ENCODE measurements at places on chromosomes 13 and 19.

DNA sequence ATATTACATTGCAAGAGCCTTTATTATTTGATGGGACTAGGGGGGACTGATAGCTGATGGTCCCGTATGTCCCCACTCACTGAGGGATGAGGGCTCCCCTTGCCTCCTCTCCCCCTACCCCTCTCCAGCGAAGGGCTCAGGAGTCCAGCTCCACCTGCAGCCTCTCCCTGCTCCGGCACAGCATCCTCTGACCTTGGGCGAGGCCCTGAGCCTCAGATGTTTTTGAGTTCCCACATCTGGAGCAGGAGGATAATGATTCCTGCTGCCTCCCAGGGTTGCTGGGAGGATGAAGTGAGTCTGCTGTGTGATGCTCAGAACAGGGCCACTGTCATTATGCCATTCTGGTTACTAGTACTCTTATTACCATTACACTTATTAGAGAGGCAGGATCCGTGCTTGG lies 15.0 kb downstream of the PAK4 start:
- no peak for DNase-seq

DNA sequence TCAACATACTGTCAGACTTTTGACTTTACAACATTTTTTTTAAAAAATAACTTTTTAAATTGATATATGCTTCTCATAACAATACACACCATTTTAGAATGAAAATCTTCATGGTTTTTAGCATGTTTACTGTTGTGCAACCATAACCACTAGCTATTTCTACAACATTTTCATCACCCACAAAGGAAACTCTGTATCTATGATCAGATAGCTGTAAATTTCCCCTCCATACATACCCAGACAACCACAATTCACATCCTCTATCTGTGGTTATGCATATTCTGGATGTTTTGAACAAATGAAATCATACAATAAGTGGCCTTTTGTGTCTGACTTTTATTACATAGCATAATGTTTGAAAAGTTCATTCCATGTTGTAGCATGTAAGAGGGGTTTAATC lies 1666.0 kb downstream of the EFNB2 start:
- DNase-seq: no peak

- DNase-seq: no peak
Measured at GRCh38 chr13:62294244-62294643, 878.6 kb upstream of the PCDH20 start.

DNA sequence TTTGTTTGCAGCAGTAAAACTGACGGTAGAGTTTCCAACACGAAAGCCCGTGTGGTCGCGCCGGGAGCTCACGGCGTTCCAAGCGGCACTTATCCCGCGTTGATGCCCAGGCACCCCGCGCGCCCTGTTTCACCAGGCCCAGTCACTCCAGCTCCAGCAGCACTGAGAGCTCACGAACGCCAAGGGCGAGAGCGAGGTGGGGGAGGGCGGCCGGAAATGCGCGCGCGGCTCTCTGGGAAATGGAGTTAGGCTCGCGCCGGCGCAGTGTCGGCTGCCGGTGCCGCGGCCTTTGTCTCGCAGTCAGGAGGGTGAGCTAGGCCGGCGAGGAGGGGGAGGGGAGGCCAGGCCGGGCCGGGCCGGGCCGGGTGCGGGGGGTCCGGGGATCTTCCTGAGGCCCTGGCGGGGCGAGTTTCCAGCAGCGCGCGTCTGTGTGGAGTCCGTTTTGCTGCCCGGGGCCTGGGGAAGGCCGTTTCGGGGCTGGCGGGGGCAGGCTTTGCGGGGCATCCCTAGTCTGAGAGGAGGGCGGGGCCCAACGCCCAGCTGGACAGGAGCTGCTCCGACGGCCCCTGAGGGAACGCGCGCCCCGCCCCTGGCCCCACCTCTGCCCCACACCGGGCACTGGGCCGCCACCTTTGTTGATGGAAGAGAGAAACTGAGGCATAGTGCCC lies at the start of gene ZNF135:
TSS of gene ZNF135 (plus strand) at position 280 of the 668 bp plus-strand sequence. CDS start 721 bp downstream, outside the sequence.
- DNase-seq: peak; percentile 73

- DNase-seq: no peak
Measured at GRCh38 chr19:38679839-38680238, 32.4 kb downstream of the ACTN4 start.

GRCh38 chr13:42075517-42075916 lies 27.1 kb downstream of the DGKH start:
- no peak for DNase-seq

DNA sequence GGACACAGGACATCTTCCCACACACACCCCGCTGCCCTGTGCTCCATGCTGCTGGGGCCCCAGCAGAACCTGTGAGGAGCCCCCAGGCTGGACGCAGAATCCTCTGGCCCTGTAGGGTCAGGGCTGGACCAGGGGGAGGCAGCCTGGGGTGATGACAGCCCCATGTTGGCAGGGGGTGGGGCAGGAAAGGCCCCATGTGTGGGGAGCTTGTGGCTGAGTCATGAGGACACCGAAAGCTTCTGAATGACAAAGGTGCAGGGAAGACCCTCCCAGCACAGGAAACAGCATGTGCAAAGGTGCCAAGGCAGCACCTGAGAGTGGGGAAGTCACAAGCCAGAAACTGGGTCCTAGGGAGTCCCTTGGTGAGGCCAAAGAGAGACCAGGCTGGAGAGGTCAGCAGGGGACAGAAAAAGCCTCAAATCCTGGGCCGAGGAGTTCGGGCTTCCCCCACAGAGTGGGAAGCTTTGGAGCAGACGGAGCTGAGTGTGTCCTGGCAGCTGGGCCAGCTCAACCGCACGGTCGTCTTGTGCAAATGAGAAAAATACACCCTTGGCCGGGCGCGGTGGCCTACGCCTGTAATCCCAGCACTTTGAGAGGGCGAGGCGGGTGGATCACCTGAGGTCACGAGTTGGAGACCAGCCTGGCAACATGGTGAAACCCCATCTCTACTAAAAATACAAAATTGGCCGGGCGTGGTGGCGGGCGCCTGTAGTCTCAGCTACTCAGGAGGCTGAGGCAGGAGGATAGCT lies 17.5 kb downstream of the ATP8B3 start:
- no peak for DNase-seq

GRCh38 chr13:64817691-64818090 lies 2412.4 kb downstream of the PCDH9 start:
- no peak for DNase-seq

- DNase-seq: no peak
Measured at GRCh38 chr13:57933606-57934005, 302.1 kb downstream of the PCDH17 start.

DNA sequence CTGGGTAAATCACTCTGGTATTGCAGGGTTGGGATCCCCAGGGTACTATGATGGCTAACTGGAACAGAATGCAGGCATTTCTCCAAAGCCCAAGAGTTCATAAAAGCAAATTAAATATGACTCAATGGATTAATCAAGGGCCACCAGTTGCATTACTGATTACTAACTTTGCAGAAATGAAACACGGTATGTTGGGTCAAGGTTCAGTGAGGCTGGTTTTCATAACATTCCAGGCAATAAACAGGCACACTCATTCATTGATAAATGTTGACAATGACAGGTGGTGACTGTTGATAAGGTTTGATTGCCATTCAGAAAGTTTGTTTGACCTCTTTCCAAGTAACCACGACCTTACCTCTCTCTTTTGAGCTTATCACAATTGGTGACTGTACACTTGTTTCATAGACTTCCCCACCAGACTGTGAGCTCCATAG lies 506 bp upstream of the AP1M1 start:
- peak; percentile 97 for DNase-seq

DNA sequence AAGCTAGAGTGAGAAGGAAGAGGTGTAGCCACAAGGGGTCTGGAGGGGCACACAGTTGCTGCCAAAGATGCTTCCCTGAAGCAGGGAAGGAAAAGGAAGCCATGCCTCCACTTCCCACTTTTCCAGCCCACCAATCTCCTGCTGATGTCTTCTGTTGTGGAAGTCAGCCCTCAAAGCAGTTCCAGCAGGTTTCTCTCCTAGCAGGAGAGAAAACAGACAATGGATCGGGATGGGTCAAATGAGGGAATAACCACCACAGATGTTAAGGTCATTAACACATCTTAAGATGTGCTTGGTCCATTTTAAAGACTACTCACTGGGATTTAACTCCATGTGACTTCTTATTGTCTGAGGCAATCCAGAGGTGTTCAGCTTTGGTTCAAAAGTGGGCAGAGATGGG lies 284.1 kb upstream of the SOX21 start:
- no peak for DNase-seq

- DNase-seq: no peak
Measured at GRCh38 chr13:23730251-23730650, 158.9 kb downstream of the MIPEP start.

GRCh38 chr19:51664997-51665396 lies 18.4 kb upstream of the SIGLEC14 start:
- DNase-seq: no peak

DNA sequence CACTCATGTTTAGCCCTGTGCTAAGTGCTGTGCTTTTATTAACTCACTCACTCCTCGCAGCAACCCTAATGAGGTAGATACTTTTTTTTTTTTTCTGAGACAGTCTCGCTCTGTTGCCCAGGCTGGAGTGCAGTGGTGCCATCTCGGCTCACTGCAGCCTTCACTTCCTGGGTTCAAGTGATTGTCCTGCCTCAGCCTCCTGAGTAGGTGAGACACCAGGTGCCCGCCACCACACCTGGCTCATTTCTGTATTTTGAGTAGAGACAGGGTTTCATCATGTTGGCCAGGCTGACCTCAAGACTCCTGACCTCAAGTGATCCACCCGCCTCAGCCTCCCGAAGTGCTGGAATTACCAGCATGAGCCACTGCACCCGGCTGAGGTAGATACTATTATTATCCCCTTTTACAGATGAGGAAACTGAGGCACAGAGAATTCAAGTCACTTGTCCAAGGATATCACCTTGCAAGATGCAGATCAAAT lies 2.5 kb downstream of the ITPKC start:
- DNase-seq: no peak

- DNase-seq: no peak
Measured at GRCh38 chr19:35642312-35642711, 767 bp downstream of the ETV2 start.

- peak; percentile 73 for DNase-seq
Measured at GRCh38 chr13:51557875-51558612, 26.2 kb upstream of the WDFY2 start.

GRCh38 chr13:44903574-44903985 lies 85.7 kb downstream of the NUFIP1 start:
- peak; percentile 93 for DNase-seq

DNA sequence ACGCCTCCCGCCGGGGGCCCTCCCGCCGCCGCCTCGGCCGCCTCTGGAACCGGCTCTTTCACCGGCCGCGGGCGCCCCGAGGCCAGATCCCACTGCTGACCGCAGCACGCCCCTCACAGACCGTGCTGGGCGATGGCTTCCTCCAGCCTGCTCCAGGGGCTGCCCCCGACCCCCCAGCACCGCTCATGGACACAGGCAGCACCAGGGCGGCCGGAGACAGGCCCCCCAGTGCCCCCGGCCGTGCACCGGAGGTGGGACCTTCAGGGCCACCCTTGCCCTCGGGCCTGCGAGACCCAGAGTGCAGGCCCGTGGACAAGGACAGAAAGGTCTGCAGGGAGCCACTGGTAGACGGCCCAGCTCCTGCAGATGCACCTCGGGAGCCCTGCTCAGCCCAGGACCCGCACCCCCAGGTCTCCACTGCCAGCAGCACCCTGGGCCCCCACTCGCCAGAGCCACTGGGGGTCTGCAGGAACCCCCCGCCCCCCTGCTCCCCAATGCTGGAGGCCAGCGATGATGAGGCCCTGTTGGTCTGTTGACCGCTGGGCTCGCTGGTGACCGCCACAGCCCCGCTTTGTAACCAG lies 13.0 kb downstream of the LRP3 start:
- DNase-seq: no peak

DNA sequence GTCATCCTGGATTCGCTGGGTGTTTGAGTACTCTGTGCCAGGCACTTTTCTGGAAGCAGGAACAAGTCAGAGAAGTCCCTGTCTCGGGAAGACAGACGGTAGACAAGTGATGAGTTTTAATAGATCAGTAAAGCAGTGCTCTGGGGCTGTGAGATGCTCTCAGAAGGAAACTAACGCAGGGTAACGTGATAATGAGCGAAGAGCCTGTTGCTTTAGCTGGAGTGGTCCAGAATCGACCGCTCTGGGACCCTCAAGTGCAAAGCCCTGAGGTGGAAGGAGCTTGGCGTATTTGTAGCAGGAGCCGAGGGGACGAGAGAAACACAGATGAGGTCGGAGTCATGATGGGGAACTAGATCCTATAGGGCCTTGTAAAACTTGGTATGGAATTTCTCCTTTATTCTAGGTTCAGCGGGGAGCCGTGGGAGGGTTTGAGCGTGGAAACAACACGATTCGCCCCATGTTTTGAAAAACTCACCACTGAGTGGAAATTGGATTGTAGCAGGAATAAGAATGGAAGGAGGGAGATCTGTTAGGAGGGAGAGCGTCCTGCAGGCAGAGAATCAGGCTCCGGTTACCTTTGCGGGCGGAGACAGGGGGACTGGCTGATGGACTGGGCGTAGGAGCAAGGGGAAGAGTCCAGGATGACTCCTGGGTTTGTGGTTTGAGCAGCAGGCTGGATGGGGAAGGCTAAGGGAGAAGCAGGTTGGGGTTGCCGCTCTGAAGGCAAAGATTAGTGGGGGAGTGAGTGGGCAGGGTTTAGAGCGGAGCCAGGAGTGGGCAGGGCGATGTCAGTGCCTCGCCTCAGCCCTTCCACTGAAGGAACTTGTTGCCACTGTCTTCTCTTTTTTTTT lies 763 bp downstream of the POLD1 start:
- DNase-seq: no peak

DNA sequence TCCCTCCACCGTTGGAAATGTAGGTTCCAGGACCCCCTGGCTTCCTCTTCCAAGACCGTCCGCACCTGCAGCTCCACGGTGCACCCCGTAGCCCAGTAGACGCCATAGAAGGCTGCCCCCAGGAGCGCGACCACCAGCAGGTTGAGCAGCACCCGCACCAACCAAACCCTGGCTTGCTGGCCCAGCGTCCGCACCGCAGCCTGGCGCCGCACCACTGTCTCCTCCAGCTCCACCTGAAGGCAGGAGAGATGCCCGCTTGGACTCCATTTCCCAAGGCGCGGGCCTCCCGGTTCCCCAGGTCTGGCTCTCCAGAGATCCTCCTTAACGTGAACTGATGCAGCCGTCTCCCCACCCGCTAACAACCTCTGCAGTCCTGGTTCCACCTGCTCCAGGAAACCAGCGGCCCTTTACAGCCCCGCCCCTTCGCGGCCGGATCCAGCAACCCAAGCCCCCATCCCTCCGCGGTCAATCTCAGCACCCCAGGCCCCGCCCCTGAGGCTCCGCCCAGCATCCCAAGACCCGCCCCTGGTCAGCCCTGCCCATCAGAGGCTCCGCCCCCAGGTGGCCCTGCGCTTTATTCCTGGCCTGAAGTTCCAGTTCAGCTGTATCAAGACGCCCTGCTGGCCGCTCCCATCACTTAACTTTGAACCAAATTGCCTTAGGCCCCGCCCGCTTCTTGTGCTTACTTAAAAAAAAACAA lies 5.0 kb upstream of the LENG1 start:
- no peak for DNase-seq

DNA sequence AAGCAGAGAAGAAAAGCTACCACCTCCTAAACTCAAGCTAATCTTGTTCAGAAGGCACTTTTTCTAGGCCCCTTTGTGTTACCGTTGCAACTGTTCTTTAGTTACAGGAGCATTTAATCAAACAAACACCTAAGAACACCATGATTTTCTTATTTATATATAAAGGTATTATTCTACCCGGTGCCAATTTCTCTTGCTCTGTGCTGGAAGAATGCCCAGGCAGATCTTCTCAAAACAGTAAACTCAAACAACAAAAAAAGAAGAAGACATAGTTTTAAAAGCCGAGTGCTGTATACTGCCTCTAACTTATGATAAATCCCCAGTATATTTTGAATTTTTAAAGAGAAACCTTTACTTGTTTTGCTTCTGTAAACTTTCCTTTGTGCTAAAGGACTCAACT lies 20.4 kb downstream of the SLC7A1 start:
- no peak for DNase-seq

- no peak for DNase-seq
Measured at GRCh38 chr13:23430664-23431063, 2.8 kb downstream of the SACS start.
